ENCODE measurements at places on chromosomes 7 and 10.

GRCh38 chr7:32892521-32893206, 1.1 kb upstream of the KBTBD2 start:
- no peak for DNase-seq

GRCh38 chr10:69960988-69961880, 91.4 kb upstream of the MACROH2A2 start:
- DNase-seq, result no peak

- DNase-seq, result no peak
Measured at GRCh38 chr7:138753150-138753518, 44.7 kb upstream of the TMEM213 start.

- DNase-seq, result no peak
Measured at GRCh38 chr10:33123680-33124079, 165.7 kb upstream of the ITGB1 start.

DNA sequence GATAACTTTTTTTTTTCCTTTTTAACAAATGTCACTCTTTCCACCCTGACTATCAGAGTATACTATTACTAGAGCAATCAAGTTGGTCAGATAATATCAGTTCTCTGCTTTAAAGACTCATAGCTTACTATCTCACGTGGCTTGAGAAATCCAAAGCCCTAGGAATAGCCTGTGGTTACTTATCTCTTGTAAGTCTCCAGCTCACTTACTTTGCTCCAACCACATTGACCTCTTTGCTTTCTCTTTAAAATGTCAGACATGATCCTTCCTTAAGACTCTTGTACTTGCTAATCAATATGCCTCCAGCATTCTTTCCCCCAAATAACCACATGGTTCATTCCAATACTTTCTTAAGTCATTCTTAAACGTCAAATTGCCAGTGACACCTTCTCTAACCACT, 1292.2 kb downstream of the REEP3 start:
- DNase-seq, result no peak

All from GM19239 (cell line).